Stomach (tissue), 19 donors: ENCODE measurements at places on chromosomes 5 and 9.

- DNase-seq = no peak
Observed at GRCh38 chr5:131538177-131538593, 96.8 kb downstream of the RAPGEF6 start.

- no peak for DNase-seq
Observed at GRCh38 chr5:172213126-172213525, 19.2 kb downstream of the EFCAB9 start.

DNA sequence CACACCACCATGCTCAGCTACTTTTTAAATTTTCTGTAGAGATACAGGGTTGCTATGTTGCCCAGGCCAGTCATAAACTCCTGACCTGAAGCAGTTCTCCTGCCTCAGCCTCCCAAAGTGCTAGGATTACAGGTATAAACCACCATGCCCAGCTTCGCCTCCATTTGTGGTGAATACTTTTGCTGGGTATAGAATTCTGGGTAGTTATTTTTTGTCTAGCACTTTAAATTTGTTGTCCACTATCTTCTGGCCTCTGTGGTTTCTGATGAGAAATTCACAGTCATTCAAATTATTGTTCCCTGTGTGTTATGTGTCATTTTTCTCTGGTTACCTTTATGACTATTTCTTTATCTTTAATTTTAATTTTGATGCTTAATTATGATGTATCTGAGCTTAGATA, 57.7 kb upstream of the EXOC3 start:
- DNase-seq = no peak

- peak; percentile 52 for DNase-seq
Observed at GRCh38 chr9:17807613-17808282, 228.9 kb downstream of the SH3GL2 start.

DNA sequence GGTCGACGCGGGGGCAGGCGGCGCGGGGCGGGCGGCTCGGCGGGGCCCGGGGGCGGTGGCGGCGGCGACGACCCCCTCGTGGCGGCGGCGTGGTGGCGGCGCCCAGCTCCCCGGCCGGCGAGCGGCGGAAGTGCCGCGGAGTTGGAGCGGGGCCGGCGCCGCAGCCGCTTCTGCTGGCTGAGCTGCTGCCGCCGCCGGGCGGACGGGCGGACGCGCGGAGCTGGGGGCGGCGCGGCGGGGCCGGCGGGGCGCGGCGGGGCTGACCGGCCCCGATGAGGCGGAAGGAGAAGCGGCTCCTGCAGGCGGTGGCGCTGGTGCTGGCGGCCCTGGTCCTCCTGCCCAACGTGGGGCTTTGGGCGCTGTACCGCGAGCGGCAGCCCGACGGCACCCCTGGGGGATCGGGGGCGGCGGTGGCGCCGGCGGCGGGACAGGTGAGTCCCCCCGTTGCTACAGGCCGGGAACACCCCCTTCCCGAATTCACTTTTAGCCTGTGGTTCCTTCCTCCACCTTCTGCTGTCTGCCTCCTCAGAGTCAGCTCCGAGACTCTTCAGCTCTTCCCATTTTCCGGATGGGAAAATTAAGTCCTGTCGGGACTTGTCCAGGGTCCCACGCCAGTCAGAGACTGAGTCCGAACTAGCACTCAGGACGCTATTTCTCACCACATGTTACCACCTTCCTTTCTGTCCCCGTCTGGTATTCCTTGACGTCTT, at the start of gene GALNT10:
TSS of gene GALNT10 (plus strand) at position 139 of the 710 bp plus-strand sequence. CDS start at position 273, 134 bp downstream.
- peak; percentile 69 for DNase-seq

DNA sequence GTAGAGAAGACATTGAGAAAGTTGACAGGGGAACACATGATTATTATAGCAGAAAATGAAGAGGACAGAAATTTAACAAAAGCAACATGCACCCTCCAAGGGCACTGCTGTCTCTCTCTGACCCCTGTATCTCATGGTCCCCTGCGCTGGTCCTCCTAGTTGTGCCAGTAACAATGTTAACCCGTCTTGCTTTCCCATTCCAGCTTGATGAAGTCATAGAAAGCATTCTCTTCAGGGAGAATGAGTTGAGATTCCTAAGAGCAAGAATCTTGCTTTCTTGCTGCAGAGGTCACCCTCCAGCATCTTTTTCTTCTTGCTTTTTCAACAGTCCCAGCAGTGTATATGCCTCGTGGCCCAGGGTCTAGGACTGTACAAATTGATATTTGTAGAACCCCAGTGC, 279.6 kb upstream of the ADAMTSL1 start:
- DNase-seq = no peak

DNA sequence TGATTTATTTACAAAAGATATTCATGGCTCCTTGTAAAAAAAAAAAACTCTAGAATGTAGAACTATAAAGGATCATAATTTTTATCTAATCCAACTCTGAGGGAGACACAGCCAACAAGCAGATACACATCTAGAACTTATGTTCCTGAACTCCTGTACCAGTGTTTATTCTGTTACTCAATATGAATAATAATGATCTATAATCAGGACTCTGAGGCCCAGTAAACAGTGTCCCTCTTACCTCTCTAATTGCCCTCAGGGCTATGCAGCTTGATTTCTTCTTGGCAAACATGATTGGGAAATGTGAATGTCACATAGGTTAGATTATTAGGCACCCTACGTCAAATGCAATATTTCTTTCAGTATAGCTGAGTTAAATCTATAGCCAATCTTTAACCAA, 391.6 kb upstream of the RPS23 start:
- DNase-seq = no peak

DNA sequence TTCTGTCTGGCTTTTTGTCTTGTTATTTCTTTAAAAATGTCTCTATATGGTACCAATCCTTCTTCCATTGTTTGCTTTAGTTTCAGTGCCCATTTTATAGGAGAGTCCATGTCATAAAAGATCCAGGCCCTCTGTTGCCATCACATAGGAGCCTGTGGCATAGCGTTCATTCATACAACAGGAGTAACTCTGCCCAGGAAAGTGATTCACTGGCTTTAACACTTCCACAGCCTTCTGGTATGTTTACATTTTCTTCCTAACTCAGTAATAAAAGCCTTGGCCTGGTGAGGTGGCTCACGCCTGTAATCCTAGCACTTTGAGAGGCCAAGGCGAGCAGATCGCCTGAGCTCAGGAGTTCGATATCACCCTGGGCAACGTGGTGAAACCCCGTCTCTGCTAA, 519.3 kb upstream of the PTGER4 start:
- DNase-seq = no peak

DNA sequence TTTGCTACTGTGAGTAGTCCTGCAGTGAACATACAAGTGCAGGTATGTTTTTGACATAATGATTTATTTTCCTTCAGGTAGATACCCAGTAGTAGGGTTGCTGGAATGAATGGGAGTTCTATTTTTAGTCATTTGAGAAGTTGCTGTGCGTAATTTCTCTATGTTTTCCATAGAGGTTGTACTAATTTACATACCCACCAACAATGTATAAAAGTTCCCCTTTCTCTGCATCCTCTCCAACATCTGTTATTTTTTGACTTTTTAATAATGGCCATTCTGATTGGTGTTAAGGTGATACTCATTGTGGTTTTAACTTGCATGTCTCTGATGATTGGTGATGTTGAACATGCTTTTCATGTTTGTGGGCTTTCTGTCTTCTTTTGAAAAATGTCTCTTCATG, 64.7 kb upstream of the CTSL start:
- DNase-seq = no peak

DNA sequence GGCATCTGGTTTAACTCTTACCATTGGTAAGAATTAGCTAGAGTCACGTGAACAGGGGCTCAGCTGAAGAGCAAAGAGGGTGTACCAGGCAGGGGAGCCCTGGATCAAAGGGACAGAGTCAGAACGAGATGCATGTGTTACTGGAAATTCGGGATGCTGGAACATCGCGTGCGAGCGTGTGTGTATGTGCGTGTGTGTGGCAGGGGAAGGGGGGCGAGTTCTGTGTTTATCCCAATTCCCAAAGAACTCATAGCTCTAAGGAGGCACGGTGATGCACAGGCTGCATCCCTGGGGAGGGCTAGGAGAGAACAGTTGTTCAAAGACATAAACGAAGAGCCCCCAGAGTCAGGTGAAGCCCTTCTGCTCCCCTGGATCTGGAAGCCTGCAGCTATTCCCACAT, 353.3 kb downstream of the GADD45G start:
- no peak for DNase-seq

GRCh38 chr5:1959231-1959630, 76.5 kb upstream of the IRX4 start:
- no peak for DNase-seq

GRCh38 chr5:37740331-37741066, 99.3 kb downstream of the GDNF start:
- no peak for DNase-seq

- DNase-seq = no peak
Observed at GRCh38 chr9:91809581-91810285, 140.3 kb downstream of the ROR2 start.

GRCh38 chr5:68533571-68534084, 318.1 kb downstream of the PIK3R1 start:
- no peak for DNase-seq

DNA sequence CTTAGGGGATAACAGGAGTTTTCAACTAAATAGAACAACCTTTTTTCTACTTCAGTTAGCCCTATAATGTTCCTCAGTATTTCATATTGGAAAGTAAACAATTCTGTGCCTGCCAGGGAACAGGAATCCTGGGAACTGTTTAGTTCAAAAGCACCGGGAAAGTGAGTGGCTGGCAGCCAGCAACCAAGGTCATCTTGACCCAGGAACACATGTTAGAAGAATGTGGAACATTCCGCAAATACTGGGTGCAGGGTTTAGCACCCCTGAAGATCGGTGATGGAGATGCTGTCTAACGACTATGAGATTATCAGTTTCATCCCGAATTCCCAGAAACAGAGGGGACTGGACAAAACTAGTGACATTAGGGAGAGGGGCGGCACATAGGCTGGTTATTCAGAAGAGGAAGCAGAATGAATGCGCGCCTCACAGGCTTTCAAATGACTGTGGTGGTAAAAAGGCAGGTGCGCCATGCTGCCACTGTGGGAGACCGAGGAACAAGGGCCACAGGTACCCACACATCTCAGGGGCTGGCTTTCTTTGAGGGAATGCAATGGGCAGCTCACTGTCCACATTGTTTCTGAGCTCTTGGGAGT, 51.2 kb downstream of the IPPK start:
- DNase-seq = peak; percentile 72
